Stimulated activated CD8-positive, alpha-beta memory T cell treated with anti-CD3 and anti-CD28 coated beads, Interleukin-15, amount 100 ng/mL, for 24 hours (primary cell): ENCODE measurements at places on chromosomes 2 and 18.

- no peak for DNase-seq
Observed at GRCh38 chr2:29614295-29614830, 307.0 kb downstream of the ALK start.

DNA sequence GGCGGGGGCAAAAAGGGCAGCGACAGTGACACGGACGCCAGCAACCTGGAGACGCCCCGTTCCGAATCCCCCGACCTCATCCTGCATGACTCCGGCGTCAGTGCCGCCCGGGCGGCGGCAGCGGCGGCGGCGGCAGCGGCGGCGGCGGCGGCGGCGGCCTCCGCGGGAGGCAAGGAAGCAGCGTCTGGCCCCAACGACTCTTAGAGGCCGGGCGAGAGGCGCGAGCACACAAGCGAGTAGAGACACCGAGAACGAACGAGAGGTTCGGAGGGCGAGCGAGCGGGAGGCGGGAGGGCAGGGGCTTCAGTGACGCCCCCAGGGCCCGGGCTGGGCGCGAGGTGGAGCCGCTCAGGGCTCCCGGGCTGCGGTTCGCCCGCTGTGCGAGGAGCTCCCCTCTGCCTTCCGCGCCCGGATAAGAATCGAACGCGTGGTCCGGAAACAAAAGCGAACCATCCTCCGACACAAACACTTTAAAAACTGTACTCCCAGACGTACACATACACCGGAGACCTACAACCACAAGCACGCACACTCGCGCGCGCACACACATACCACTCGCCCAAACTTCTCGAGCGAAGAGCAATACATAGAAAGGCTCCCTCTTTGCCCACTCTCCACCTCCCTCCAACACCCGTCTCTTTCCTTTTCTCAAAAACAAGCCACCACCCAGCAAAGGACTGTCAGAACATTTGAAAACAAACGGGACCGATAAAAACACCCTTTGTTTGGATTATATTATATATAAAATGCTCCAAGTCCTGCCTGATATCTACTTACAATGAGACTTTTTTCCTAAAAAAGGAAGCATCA lies 2.8 kb downstream of the SP9 start:
- DNase-seq, result no peak

GRCh38 chr2:54274781-54275242 lies 18.8 kb upstream of the TSPYL6 start:
- no peak for DNase-seq

- no peak for DNase-seq
Observed at GRCh38 chr2:144310889-144311608, 208.9 kb downstream of the ZEB2 start.

DNA sequence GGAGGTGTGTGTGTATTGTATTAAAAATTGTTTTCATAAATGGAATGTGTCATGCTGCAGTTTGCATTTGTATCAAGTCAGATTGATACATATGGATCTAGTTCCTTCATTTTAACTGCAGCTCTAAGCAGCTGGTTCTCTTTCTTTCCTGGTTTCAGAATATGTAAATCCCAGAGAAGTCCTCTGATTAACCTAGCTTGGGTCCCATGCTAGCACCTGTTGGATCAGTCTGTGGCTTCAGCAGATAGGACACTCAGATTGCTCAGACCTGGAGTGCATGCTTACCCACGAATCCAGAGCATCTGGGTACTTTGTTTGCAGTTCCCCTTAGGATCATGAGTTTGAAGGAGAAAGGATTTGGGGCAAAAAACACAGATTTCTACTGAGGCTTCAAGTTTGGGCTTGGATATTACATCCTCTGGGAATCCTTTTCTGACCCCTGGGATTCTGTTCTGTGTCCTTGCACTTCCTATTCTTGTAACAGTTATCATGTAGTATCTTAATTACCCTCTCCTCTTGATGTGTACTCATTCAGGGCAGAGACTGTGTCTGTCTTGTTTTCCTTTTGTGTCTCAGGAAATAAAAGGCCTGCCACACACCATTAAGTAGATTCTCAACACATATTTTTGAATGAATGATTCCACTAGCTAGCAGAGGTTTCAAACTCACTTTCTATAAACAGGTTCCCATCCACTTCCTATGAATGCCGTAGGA lies 142.1 kb downstream of the PHLPP1 start:
- no peak for DNase-seq
